NCI-H510A treated with DMSO at 0.1 percent for 48 hours (cell line): ENCODE measurements at places on chromosomes 1 and 21.
A peak's percentile ranks its signal among the peaks of the same experiment; 100 is the strongest.

DNA sequence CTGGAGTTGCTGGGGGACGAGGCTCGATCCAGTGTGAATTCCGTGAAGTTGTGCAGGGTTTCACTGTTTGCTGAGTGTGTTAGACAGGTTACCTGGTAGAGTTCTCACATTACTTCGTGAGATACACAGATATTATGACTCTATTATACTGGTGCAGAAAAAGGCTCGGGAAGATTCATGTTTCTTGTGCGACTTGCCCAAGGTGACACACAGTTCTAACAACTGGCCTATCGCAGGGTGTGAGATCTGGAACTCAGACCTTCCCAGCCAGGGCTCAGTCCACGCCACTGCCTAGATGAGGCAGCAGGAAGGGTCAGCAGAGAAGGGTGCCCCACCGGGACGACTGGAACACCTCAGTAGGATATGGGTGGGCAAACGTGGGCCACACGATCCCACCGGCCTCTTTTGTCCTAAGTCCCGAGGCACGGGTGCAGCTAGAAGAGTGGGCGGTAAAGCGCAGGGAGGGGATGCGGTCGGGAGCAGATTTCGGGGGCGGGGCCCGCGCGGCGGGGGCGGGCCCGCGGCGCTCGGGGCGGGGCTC is 296 bp upstream of the RNPEP start:
- DNase-seq = peak; percentile 60

DNA sequence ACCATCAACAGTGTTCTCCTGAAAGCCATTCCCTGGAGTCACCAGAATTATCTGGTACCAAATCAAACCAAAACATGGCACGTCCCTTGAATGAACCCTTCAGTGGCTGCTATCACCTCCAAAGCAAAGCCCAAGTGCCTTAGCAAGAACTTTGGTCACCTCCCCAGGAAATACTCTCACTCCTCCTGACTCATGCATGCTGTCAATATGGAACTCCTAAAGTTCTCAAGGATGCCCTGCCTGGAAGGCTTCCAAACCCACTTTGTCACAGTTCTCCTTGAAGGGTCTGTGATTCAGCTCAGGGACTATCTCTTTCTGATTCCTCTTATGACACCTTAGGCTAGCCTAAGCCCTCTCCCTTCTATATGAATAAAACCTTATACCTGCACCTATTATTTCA is 146.1 kb upstream of the RUNX1 start:
- no peak for DNase-seq

DNA sequence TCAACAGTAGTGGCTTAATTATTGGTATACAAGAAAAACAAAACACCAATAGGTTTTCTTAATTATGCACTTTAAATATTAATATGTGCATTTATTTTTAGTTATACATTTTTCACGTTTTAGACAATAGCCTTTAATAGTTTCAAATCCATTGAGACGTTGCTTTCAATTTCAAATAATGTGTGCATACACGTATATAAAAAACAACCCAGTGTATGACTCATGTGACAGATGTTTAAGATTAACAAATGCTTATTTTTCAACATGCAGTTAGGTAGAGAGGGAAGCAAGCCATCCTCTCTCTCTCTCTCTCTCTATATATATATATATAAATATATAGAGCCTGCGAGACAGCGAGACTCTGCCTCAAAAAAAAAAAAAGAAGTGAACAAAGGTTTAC is 24.3 kb downstream of the EYA3 start:
- no peak for DNase-seq

DNA sequence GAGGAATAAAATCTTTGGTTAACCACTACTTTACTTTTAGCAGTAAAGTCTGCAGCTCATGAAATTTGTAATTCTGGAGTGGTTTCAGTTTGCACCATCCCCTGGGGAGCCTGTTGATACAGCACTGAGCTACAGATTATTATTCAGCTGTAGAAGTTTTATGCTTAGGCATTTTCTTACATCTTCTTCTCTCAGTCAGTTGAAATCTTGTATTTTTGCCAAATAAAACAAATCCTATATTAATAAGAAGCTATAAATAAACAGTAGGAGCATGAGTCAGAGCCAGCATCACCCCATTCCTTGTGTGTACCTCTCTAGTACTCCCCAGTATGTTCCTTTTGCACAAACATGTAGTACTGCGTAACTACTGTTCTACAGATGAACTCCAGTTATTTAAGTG is 118.9 kb downstream of the ATF6 start:
- DNase-seq = no peak

DNA sequence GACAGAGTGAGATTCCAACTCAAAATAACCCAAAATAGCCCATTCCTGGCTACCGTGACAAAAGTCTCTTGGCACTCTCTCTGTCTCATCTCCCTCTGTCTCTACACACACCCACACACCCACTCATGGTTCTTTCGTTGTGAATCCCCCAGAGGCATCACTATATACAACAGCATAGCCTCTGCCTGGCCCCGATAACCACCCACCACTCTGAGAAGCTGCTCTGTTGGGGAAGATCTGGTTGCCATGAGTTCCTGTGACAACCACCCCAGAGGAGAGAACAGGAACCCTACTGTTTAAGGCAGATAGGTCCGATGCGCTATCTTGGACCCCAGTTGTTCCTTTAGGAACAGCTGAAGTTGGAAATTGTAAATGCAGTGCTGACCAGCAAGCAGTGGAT is 70.4 kb upstream of the LYST start:
- no peak for DNase-seq

GRCh38 chr1:157739229-157739901 is 37.6 kb downstream of the FCRL2 start:
- DNase-seq = no peak

- DNase-seq = no peak
Measured at GRCh38 chr1:233406994-233407631, 79.6 kb downstream of the MAP3K21 start.

- DNase-seq = peak; percentile 29
Measured at GRCh38 chr1:79852004-79852403, 845.5 kb upstream of the ADGRL4 start.

DNA sequence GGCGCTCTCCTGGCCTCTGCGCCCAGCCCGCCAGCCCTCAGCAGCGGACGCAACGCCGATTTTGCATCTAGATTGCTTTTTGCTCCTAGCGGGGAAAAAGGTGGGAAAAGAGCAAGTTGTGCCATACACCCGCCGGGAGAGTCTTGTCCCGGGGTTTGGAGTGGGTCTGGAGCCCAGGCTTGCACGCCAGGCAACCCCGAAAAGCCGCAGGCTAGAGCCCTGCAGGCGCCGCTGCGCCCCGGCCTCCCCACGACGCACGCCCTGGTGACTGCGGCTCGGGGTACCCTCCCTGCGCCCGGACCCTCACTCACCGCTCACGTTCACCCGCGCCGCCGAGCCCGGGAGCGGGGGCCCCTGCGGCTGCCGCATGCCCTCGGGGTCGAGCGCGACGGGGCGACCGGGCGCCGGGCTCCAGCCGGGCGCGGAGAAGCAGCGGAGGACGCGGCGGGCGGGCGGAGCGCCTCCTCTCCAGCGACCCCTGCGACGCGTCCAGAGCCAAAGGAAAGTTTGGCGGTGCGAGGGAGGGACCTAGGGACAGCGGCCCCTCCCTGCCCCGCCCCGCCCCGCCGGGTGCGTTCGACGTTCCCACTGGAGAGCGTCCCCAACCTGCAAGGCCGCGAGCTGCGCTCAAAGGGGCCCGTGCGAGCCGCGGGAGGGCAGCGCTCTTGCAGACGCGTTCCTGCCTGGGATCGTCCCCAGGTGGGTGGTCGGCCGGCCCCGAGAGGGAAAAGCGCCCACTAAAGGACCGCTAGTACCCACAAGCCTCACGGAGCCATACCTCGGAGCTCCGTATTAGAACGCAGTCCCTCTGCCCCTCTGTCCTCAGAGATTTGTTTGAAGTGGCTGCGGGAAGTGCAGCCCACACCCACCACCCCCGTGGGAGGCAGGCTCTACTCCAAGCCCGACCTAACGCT is at the start of gene LPAR3:
TSS of gene LPAR3 (minus strand) at position 502 of the 914 bp plus-strand sequence. CDS start 27,086 bp downstream, outside the sequence.
- peak; percentile 67 for DNase-seq

- no peak for DNase-seq
Measured at GRCh38 chr1:176989754-176990153, 174.8 kb downstream of the ASTN1 start.

- DNase-seq = no peak
Measured at GRCh38 chr1:216894494-216894893, 171.3 kb upstream of the ESRRG start.

- no peak for DNase-seq
Measured at GRCh38 chr1:160656737-160657136, 9.9 kb upstream of the SLAMF1 start.

DNA sequence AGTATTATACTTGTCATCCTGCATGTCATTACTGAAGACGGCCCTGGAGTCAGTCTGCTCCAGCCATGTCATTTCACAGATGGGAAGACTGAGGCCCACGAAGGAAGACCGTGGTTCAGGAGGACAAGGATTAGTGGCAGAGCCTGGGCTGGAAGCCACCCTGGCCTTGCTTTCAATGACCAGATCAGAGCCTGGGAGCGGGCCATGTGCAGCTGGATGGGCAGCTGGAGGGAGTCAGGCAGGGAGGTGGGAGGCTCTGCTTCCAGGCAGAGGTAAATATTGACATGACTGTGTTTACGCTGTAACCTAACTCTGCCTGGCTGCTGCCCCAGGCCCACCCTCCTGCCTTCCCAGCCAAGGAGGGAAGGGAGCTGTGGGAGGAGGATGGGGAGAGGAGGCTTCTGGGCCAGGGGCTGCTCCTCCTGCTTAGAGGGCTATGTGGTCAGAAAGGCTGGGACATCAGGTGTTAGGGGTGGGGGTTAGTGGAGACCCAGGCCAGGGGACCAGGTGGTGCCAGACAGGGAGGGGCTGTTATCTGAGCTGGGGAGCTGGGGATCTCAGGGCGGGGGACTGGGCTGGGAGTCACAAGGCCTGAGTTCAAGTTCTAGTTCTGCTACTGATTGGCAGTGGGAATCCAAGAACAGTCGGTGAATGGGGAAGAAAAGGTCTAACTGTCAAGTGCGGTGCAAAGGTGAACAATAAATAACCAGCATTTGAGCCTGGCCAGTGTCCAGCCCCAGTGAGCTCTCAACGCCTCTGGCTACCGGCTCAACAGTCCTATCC is 48.5 kb upstream of the ECE1 start:
- DNase-seq = peak; percentile 94

DNA sequence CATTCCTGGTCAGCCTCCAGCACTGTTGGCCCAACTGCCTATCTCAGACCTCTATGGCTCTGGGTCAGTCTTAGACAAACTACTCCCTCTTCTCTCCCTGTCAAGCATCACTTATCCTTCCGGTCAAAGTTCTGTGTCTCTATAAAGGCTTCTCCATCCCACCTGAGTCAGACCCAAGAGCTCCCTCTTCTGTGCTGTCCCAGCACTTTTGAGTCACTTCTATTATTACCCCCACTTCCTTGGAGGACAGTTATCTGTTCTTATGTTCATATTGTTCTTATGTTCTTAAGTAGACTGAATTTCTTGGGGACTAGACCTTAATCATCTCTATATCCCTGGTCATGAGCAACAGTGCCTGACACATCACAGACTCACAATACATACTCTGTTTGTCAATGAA is 29.2 kb upstream of the IL10 start:
- DNase-seq = no peak

DNA sequence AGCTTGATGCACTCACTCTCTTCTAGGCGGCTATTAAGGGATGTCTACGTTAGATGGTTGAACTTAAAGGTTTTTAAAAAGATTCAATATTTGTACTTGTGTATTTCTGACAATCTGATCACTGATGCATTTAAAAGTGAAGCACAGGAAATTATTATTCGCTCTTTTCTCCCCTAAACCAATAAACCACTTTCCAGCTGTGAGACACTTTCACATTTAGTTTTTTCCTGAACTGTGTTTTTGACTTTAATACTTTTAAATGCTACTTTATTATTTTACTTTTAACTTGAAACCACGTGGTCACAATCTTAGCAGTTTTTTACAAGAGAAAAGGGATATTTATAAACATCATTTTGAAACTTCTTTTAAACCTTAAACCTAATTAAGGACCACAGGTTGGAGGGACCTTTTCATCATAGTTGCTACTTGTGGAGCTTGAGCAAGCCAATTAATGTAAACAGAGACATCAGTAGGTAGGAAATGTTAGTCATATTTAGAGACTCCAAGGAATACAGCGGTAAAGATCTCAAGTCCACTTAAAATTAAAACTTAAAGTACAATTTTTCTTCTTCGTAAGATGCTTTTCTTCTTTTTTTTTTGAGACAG is 9.2 kb downstream of the WDR26 start:
- DNase-seq = no peak
